ENCODE measurements at places on chromosomes 5 and 9.

- no peaks in the 10 kb centered on the region for H3K36me3 ChIP-seq
- H3K4me3 ChIP-seq = no peak overlapping the region
- no peaks in the 10 kb centered on the region for H3K4me1 ChIP-seq
These were observed 70.4 kb upstream of the FCN1 start for GRCh38 chr9:134987906-134988700.

- DNase-seq = no peak
- peaks cover 10% of the 10 kb centered on the region for H3K4me1 ChIP-seq
- no peak overlapping the region for H3K4me3 ChIP-seq
- no peaks in the 10 kb centered on the region for H3K27me3 ChIP-seq
- no peaks in the 10 kb centered on the region for H3K36me3 ChIP-seq
- H3K27ac ChIP-seq = no peak overlapping the region
These were observed 18.8 kb downstream of the COL5A1 start for GRCh38 chr9:134660407-134660806.

DNA sequence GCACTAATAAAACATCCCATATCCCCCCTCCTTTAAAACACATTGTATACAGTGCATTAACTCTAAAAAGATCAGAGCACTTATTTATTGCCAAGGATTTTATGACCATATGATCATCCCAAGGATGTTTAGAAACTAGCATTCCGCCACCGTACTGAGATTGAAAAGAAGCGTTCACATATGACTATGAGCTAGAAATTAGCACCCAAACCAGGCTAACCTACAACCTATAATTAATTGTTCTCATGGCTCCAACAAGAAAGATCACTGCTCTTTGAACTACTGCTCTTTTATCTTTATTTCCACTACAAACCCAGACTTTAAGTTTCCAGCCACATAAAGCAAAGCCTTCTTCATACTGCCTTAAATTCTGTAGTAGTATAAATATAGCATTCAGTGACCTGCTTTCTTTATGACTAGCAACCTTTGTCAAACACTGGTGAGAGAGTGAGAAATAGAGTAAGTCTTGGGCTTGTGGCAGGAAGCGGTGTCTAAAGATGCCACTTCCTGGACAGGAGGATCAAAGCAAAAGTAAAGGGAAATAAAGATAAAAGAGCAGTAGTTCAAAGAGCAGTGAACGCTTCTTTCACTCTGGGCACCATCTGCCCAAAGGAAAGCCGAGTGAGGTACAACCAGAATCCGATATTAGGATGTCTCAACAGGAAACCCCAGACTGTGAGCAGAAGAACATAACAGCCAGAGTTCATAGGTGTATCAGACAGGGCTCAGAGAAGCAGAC is 151.1 kb upstream of the ERCC6L2 start:
- no peak overlapping the region for H3K4me3 ChIP-seq
- no peaks in the 10 kb centered on the region for H3K4me1 ChIP-seq
- no peaks in the 10 kb centered on the region for H3K36me3 ChIP-seq
- H3K27me3 ChIP-seq = no peaks in the 10 kb centered on the region
- DNase-seq = no peak
- no peak overlapping the region for H3K27ac ChIP-seq

GRCh38 chr5:15500325-15501001 is 483 bp downstream of the FBXL7 start:
- DNase-seq = peak; percentile 68
- H3K4me1 ChIP-seq = peaks cover 26% of the 10 kb centered on the region
- peak overlapping the region; percentile 77 for H3K4me3 ChIP-seq
